ENCODE measurements at places on chromosomes 4 and X.

DNA sequence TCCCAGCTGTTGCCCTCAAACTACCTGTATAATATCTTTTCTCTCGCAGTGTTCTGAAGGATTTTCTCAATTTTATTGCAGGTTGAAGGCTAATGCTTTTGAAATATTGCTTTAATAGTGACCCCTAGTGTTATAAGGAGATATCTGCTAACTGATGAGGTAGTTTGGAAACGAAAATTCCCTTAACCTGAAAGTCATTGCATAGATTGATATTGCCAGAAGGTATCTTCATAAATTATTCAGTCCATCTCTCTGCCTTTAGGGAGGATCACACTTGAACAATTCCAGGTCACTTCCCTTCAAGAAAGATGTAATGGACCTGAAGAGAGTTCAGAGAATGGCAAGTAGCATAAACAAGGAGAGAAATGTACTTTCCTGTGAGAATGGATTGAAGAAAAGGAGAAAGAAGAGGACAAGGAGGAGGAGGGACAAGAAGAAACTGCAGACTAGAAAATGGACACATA is 44.1 kb downstream of the TIGD4 start:
- DNase-seq = peak; percentile 50

DNA sequence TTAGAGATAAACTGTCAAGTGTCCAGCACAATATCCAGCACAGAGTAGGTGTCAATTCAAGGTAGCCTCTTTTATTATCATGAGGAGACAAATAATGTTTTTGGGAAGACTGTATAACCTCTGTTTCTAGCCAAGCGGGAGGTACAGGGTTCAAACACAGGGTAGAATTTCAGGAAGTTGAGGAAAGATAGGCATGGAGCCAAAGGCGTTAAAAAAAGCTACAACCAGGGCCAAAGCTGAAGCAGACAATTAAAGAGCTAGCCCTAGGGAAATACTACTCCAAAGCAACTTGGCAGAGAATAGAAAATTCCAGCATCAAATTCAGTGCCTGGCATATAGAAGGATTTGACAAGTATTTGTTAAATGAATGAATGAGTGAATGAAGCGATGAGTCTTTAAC is 40.0 kb upstream of the CASK start:
- DNase-seq = no peak

DNA sequence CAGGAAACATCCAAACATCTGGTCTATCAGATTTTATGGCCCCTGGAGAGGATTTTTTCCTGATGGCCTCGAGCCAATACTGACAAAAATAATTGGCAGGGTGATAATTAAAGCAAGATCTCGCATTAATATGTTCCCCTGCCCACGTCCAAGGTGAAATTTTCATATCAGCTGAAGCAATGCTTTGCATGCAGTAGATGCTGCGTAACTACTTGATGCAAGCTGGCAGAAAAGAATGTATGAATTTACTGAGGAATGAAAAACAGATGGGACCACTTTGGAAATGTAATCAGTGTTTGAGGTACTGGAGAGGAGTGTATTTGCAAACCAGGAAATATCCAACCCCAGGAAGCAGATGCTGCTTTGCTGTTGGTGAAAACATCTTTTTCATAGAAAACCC is 36.8 kb upstream of the REST start:
- DNase-seq = no peak

DNA sequence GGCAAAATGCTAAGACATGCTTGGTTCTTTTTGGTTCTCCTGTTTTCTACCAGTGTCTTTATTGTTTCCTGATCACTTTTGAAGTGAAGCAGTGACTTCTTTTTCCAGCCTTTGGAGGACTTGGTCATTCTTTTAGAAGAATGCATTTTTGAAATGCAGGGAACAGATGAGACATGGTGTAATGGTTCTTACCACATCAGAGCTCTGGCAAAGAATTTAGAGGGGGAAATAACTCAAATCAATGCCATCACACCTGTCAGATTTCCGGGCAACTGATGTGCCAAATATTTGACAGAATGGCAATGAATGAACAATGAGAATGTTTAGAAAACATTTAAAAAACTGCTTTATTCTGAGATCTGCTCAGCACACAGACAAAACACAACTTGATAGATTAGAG is 519.6 kb downstream of the IQCM start:
- no peak for DNase-seq

DNA sequence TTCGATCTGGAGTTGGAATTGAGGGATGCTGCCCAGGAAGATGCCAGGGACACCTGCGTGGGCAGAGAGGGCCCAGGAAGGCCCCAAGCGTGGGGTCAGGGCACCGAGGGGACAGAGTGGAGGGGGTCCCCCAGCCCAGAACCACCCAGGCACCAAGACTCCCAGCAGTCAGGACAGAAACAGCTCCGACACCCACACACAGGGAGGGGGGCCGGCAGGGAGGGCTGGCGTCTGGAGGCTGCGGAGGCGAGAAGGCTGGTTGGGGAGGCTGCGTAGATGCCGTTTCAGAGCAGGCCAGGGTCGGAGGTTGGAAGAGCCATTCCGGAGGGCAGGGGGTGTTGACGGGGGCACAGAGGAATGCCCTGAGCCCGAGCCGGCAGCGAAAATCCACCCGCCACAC is 23.6 kb downstream of the ATP5ME start:
- no peak for DNase-seq

- DNase-seq = no peak
These were observed 61.7 kb downstream of the MAML3 start for GRCh38 chr4:140092094-140092851.

DNA sequence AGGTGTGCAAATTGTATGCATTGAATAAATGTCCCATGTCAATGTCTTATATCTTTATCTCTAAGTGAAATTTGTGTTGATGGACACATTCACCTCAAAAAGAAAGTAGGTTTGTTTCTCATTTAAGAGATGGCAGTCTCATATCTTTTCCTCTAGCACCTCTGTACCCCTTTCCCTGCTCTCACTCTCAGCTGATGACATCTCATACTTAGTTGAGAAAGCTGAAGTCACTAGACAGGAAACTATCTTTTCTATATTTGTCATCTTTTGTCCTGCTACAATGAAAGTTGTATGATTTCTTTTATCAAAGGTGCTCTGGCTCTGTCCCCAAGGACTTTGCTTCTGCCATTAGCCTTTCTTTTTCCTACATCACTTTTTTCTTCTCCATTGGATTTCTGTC is 84.0 kb upstream of the GRPR start:
- no peak for DNase-seq

- DNase-seq = no peak
These were observed 28.6 kb downstream of the MAGEB1 start for GRCh38 chrX:30275498-30275897.

- no peak for DNase-seq
These were observed 29.0 kb upstream of the C4orf50 start for GRCh38 chr4:6047130-6047673.

Data from inflammatory macrophage (primary cell).